Femur (tissue), 1 donor: ENCODE measurements at places on chromosomes 12 and 14.

- no peak for DNase-seq
Measured at GRCh38 chr12:112875608-112876007, 31.2 kb upstream of the OAS1 start.

- DNase-seq: no peak
Measured at GRCh38 chr14:65461730-65462129, 49.2 kb downstream of the FUT8 start.

- no peak for DNase-seq
Measured at GRCh38 chr12:39451977-39452376, 9.1 kb upstream of the KIF21A start.

DNA sequence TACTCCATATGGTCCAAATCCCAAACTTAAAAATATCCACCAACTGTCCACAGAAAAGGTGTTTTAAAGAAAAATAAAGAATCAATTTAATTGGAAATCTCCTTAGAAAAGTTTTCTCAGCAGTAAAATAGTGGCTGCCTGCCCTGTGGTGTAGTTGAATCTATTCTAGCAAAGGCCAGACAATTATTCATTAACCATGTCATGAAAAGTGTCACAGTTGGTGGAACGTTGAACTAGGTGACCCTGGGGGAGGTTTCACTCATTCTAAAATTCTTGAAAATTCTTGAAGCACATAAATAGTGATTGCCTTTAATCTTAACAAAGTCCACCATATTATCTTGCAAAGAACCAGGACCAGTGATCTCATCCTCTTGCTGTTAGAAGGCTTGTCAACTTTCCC is 78.4 kb upstream of the GZMB start:
- DNase-seq: no peak

GRCh38 chr12:87870061-87870460 is 159.1 kb downstream of the C12orf50 start:
- DNase-seq: no peak
